Chondrocyte (in vitro differentiated cells): ENCODE measurements at places on chromosomes 2 and 18. TPM values are rescaled to one million over a fixed set of nuclear protein-coding genes. Genes with fewer than 3 reads are reported as not detected.

GRCh38 chr2:18722101-18722500 lies 132.7 kb upstream of the NT5C1B start:
- no peak overlapping the region for H3K27ac ChIP-seq
- H3K36me3 ChIP-seq: no peaks in the 10 kb centered on the region
- H3K27me3 ChIP-seq: no peaks in the 10 kb centered on the region
- no peak overlapping the region for H3K4me3 ChIP-seq
- no peak for DNase-seq

GRCh38 chr2:186477790-186478189 lies 8.3 kb upstream of the ZC3H15 start:
- no peak overlapping the region for H3K27ac ChIP-seq
- DNase-seq: no peak
- no peaks in the 10 kb centered on the region for H3K27me3 ChIP-seq
- H3K36me3 ChIP-seq: no peaks in the 10 kb centered on the region
- H3K4me1 ChIP-seq: no peaks in the 10 kb centered on the region

DNA sequence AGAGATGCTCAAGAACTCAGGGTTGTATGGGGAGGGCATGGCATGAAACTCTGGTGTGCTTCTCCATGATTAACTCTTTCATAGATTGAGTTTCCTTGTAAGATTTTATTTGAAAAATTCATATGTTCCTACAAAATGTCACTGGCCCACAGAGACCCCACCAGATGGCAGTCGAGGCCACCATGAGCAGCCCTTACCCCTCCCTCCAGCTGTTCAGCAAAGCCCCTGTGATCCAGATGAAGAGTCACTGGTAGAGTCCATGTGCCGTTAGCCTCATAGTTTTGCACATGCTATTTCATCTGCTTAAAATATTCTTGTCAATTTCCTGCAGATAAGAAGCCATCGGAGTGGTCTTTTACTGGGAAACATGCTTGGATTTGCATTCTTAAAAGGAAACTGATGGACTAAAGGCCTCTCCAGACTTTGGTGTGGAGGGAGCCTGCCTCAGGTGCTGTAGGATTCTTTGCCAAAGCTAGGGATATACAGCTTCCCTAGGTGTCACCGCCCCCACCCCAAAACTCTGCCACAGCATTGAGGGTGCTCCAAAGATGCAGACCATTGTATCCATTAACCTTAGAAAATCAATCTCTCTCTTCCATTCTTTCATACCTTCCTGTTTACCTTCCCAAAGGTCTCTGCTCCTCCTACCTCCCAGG lies 18.8 kb downstream of the ZNF385B start:
- peaks cover 10% of the 10 kb centered on the region for H3K4me1 ChIP-seq
- no peaks in the 10 kb centered on the region for H3K36me3 ChIP-seq
- H3K27ac ChIP-seq: no peak overlapping the region
- peaks cover 17% of the 10 kb centered on the region for H3K27me3 ChIP-seq
- no peak overlapping the region for H3K4me3 ChIP-seq

GRCh38 chr2:43776324-43776723 lies 2.5 kb downstream of the DYNC2LI1 start:
- H3K4me3 ChIP-seq: no peak overlapping the region
- H3K27ac ChIP-seq: no peak overlapping the region
- no peak for DNase-seq
- no peaks in the 10 kb centered on the region for H3K27me3 ChIP-seq
- H3K36me3 ChIP-seq: peaks cover 19% of the 10 kb centered on the region

Gene C1QL2
- not detected in 3 replicates for total RNA-seq
